Dorsolateral prefrontal cortex (tissue), 122 donors: ENCODE measurements at places on chromosomes 16 and 17. TPM values are rescaled to one million over a fixed set of nuclear protein-coding genes. Genes with fewer than 3 reads are reported as not detected.

Gene IRX3
- total RNA-seq: not detected

Gene RNF222
- total RNA-seq: not detected

Gene RAB26
- 62.6 TPM for total RNA-seq

Gene PRAC2
- total RNA-seq: not detected

Gene OTOP2
- total RNA-seq: not detected

Gene PAQR4
- 52.3 TPM for total RNA-seq

Gene CRLF3
- 11.6 TPM for total RNA-seq
